ENCODE measurements at places on chromosomes 13 and 19.

DNA sequence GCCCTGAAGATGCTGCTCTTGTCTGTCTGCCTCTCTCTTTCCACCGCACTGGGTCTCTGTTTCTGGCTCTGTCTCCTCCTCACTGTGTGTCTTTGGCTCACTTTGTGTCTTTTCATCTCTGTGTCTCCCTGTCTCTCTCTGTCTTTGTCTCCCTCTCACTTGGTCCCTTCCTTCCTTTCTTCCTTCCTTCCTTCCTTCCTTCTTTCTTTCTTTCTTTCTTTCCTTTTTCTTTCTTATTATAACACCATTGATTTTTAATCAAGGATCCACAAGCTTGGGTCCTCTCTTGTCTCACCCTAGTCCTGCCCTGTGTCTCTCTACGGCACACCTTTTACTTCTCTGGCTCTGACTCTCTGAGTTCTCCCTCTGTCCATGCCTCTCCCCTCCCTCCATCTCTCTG, 14.3 kb downstream of the CD177 start:
- DNase-seq: no peak

- no peak for DNase-seq
These were observed 46.2 kb upstream of the PTPRS start for GRCh38 chr19:5386841-5387240.

DNA sequence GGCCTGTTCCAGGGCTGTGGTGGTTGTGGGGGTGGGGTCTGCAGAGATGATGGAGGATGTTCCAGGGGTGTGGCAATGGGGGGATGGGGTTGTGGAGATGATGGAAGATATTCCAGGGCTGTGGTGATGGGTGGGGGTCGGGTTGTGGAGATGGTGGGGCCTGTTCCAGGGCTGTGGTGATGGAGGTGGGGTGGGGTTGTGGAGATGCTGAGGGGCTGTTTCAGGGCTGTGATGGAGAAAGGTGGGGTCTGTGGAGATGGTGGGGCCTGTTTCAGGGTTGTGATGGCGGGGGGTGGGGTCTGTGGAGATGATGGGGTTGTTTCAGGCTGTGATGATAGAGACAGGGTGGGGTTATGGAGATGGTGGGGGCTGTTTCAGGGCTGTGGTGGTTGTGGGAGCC, 62.0 kb downstream of the TEX29 start:
- DNase-seq: no peak

DNA sequence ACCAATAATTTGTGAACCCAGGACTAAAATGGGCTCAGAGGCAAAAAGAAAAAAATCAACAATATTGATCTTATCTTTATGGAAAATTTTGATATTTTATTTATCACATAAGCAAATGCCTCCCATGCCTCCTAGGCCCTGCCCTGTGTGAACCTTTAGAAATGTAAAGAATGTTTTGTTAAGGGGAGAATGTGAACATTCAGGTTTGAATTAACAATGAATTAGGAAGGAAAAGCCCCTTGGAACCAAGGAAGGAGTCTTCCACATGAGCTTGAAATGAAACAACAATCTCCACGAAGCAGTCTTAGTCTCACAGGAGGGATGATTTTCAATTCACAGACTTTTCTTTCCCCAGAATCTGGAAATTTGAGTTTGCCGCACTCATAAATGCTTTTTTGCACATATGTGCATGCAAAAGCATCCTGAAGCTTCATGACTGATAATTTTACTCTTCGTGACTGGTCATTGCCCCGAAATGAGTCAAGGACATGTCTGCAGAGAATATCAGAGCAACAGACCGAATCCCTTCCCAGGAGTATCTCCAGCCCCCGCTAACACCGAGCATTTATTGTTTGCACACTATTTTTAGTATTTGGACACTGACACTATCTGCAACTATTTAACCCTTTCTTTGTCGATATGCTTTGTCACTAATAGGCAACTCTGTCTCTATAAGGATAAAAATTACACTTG, 135.2 kb downstream of the DCT start:
- DNase-seq: peak; percentile 34

DNA sequence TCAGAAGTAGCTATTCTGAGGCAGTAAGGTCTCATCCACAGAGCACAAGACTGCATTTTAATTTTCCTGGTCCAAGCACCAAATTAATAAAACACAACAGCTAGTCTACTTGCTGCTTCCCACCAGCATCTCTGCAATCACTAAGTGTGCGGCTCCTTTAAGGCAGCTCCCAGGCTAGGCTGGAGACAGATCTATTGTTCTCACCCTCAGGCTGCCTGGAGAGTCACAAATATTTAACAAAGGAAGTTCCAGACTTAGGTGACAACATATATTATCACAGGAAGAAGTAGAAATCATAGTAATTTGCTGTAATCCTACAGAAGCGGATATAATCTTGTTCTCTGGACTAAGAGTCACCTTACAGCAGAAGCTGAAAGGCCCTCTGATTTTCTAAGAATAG, 2.2 kb upstream of the EID2 start:
- DNase-seq: no peak

DNA sequence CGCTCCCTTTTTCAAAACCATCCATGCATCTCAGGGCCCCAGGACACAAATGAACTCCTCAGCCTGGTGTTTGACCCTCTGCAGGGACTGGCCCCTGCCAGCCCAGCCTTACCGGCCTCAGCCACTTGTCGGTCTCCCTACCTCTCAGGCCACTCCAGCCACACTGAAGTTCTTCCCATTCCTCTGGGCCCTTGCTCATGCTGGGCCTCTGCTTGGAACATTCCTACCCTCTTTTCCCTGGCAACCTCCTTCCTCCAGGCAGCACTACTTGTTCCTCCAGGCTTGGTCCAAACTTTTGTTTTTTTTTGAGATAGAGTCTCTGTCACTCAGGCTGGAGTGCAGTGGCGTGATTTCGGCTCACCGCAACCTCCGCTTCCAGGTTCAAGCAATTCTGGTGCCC, 7.6 kb upstream of the EGLN2 start:
- DNase-seq: no peak
